ENCODE measurements at places on chromosomes 11 and 22.

DNA sequence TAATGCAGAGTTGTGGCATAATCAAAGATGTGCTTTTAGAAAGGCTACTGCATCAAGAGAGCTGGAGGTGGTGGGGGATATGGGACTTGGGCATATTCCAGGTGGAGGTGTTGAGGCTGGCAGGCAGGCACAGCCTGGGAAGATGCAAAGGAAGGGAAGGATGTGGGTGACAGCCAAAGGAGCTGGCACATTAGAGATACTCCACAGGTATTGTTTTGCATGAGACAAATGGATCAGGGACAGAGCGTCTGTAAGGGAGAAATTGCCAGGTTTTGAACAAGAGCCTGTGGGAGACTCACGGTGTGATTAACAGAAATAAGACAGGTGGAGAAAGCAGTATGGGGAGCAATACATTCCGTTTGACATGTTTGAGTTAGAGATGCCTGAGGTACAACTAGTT is 263.7 kb downstream of the NELL1 start:
- no peak for DNase-seq

- DNase-seq, result no peak
Measured at GRCh38 chr11:88469561-88470225, 132.2 kb upstream of the CTSC start.

- DNase-seq, result no peak
Measured at GRCh38 chr11:48036011-48036410, 55.7 kb downstream of the PTPRJ start.

GRCh38 chr11:1586699-1587098 is 1.6 kb upstream of the KRTAP5-1 start:
- no peak for DNase-seq

DNA sequence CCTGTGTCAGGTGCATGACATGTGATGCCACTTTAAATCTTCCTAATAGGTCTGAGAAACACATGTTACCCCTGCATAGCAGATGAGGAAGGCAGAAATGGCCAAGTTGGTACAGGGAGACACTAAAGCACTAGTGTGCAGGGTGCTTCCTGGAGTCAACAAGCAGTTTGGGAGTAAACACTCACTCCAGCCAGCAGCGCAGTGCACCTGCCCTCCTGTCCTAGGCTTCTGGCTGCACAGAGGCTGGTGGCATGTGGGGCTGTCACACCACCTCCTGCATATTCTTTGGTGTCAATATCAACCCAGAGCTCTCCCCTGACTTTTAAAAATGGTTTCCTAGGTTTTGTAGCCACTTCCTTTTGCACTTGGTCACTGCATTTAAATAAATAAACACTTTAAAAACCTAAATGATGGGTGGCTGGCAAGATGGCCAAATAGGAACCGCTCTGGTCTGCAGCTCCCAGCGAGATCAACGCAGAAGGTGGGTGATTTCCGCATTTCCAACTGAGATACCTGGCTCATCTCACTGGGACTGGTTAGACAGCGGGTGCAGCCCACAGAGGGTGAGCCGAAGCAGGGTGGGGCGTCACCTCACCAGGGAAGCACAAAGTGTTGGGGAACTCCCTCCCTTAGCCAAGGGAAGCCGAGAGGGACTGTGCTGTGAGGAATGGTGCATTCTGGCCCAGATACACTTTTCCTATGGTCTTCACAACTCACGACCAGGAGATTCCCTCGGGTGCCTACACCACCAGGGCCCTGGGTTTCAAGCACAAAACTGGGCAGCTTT is 33.5 kb downstream of the GAB4 start:
- no peak for DNase-seq

GRCh38 chr22:21633481-21633880 is 921 bp downstream of the CCDC116 start:
- no peak for DNase-seq

- no peak for DNase-seq
Measured at GRCh38 chr11:35945137-35945518, 1.3 kb downstream of the LDLRAD3 start.

DNA sequence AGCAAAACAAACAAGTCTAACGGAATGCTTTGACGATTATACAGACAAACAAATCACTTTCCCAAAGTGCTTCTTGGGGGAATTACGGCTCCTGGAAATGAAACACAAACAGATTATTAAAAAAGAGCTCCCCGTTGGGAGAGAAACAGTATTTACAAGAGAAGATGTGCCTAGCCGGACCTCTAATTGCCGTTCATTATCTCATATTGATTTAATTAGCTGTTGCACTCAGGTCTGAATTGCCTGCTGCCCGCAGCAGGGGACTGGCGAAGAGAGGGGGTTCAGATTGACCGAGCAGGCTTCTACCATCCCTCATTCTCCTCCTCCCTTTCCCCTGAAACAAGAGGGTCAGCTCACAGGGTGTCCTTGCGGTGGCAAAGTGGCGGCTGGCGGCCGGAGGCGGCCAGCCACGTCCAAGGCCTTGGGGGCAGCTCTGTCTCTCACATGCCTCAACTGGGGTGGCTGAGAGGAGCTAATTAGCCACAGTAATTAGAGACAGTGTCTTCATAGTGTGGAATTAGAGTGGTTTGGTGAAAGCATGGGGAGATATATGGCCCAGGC is 295.1 kb downstream of the MIAT start:
- DNase-seq, result no peak

DNA sequence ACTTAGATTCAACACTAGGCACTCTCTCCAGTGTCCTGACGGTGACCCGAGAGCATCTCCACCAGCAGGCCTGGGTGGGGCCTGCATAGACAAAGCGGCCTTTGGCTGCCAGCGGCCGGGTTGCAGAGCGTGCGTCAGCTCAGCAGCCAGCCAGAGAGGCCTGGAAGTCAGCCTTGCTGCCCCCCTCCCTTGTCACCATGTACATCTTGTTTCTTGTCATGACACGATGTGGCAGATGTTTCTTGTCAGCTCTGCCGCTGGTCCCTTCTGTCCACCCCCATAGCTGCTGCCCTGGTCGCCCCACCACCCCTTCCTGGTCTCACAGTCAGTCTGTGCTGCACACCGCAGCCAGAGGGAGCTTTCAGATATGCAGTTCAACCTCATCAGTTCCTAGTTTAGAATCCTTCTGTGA is 33.1 kb upstream of the CBX7 start:
- no peak for DNase-seq

DNA sequence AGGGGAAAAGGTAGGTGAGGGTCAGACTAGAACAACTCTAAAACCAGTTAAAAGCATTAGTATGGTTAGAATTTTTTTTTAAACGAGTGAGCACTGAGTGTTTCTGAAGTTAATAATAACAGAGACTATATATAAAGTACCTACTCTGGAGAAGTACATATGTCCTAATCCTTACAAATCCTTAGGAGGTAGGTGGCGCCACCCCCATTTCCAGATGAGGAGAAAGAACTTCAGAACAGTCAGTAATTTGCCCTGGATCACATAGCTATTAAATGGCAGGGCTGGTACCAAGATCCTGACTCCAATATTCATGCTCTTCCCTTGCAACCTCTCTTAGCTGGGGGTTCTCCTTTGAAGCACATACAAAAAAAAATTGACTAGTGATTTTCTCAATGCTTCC is 80.5 kb downstream of the CLPB start:
- no peak for DNase-seq

GRCh38 chr11:15663777-15664218 is 549.1 kb downstream of the INSC start:
- DNase-seq, result no peak

DNA sequence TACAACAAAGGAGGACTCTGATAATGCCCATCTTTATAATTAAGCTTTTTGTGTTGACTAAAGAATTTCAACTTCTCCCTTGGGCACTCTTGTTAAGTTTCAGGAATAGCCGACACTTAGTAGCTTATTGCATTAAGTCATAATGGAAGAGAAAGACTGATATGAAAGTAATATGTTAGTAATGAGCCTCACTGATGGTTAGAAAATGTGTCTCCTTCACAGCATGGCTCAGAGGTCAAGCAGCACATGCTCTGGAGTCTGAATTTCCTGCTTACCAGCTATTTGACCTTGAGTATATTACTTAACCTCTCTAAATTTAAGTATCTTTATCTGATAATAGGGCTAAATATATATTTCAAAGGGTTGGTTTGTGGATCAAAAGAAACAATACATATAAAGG is 39.0 kb downstream of the PDGFD start:
- DNase-seq, result no peak

GRCh38 chr11:17764446-17765218 is 30.1 kb downstream of the KCNC1 start:
- DNase-seq, result no peak

DNA sequence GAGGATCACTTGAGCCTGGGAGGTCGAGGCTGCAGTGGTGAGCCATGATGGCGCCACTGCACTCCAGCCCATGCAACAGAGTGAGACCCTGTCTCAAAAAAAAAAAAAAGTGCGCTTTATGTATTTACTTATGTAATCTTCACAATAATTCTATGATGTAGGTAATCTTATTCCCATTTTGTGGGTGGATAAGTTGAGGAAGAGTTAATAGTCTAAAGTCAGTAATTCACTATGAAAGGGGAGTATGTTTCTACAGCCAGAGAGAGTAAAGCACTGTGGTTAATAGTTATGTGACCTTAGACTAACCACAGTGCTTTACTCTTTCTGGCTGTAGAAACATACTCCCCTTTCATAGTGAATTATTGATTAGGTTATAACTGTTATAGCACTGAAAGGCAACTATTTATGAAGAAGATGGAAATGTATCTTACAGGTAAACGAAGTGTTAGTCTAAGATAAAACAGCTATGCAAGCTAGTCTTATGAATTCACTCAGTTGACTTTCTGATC is 11.9 kb downstream of the CTR9 start:
- DNase-seq, result no peak

GRCh38 chr11:1565173-1565903 is 6.7 kb downstream of the DUSP8 start:
- no peak for DNase-seq

- no peak for DNase-seq
Measured at GRCh38 chr11:43812471-43812870, 68.2 kb upstream of the ALKBH3 start.

DNA sequence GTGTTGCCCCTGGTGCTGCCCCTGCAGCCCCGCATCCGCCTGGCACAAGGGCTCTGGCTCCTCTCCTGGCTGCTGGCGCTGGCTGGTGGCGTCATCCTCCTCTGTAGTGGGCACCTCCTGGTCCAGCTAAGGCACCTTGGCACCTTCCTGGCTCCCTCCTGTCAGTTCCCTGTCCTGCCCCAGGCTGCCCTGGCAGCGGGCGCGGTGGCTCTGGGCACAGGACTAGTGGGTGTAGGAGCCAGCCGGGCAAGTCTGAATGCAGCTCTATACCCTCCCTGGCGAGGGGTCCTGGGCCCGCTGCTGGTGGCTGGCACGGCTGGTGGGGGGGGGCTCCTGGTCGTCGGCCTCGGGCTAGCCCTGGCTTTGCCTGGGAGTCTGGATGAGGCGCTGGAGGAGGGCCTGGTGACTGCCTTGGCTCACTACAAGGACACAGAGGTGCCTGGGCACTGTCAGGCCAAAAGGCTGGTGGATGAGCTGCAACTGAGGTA is 278 bp downstream of the ROM1 start:
- DNase-seq, result no peak

DNA sequence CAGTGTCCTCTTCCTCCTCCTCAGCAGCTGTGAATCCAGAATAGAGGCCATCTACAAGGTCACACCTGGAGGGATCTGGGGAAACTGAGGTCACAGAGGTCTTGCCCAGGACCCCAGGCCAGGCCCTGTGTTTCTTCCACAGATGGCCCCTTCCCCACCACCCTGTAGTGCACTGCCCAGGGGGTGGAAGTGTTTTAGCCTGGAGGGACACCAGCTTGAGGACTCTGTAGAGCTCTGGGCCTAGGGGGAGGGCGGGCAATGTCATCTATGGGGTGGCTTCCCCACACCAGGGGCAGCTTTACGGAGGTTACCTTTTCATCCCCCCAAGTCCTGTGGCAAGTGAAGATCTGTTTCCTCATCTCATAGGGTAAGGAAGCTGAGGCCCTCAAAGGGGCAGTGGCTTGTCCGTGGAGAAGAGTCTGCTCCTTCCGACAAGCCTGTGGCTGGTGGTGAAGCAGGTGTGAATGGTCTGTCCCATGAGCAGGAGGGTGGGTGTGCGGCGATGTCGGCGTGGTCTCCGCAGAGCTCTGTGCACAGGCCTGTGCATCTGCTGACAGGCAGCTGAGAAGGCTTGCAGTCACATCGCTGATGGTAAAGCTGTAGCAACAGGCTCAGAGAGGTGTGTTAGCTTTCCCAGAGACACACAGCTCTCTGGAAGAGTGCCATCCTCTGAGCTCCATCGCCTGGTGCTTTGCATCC is 74.1 kb upstream of the WNT7B start:
- no peak for DNase-seq

DNA sequence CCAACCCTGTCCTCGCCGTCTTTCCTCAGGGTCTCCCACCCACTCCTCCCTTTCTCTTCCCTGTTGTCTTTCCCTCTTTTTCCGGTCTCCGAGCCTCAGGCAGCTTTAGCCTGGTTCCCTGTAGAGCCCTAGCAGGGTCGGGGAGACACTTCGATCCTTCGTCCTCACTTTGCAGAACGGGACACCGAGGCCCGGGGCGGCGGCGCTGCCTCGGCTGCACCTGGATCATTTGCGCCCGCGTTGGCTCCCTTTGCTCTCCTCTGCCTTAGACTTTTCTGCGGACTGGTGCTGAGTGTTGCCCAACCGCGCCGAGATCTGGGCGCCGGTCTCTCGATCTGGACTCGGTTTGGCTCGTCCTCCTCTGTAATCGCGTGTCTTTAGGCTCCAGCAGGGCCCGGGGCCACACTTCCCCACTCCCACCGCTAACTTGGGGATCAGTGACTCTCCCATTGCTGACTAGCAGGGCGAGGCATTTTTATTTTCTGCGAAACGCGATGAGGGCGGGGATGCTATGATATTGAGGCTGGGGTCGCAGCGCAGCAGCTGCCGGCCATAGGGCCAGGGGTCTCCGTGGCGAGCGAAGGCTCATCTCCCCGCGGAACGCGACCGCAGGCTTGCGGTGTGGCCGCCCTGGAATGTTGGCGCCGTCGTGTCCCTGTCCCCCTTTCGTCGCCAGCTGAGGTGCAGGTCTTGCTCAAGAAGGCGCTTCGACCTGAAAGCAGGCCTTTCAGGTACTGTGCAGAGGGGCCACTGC is 1.6 kb upstream of the E2F8 start:
- DNase-seq, result no peak

DNA sequence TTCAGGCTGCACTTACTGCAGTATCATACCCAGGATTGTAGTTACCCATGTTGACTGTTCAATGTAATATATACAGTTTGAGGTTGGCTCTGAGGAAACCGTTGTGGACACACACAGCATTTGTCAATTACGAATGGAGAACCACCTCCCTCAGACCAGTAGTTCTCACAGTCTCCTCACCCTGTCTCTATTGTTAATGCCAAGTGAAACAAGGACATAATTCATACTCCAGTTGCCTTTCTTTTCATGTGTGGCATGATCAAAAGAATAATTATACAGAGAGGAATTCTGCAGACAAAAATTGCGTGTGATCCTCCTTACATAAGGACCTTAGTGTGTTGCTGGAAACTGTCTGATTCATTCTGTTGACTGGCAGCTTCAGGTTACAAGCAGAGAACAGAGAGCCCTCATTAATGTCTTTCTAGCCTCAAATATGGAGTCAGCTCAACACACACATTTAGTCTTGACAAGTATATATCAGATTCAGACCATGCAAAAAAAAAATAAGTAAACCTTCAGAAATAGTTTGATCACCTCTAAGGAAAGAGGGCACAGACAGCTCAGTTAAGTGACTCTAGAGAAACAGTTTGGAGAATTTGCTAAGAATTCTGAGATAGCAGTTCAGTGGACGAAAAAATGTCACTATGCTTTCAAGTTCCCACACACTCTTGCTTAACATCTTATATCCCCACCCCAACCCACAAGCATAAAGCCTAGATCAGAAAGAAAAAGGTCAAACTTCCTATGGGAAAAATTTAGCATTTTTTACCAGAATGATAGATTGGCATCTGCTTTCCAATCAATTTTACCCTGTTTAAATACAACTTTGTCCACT is 96.1 kb downstream of the MAML2 start:
- DNase-seq, result no peak

All from activated CD4-positive, alpha-beta T cell treated with anti-CD3 and anti-CD28 coated beads, Interleukin-2, amount 50 U/mL, for 1 hour (primary cell).